ENCODE measurements at places on chromosomes 2 and 18.

DNA sequence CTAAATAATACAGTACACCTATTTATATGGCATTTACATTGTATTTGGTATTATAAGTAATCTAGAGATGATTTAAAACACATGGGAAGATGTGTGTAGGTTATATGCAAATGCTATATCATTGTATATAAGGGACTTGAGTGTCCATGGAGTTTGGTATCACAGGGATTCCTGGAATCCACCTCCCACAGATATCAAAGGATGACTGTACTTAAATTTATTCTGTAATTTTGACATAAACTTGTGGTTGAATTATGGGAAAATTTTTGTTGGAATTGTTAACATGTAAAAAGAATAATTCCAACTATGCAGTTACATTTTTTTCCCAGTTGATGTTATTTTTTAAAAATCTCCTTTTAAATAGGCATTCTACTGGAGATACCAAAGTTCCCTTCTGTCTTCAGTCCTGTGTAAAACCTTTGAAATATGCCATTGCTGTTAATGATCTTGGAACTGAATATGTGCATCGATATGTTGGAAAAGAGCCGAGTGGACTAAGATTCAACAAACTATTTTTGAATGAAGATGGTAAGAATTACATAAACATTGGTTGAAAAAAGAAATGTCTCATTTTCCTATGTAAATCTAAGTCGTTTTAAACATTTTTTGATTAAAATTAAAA lies 24.1 kb downstream of the GLS start:
- DNase-seq, result no peak

DNA sequence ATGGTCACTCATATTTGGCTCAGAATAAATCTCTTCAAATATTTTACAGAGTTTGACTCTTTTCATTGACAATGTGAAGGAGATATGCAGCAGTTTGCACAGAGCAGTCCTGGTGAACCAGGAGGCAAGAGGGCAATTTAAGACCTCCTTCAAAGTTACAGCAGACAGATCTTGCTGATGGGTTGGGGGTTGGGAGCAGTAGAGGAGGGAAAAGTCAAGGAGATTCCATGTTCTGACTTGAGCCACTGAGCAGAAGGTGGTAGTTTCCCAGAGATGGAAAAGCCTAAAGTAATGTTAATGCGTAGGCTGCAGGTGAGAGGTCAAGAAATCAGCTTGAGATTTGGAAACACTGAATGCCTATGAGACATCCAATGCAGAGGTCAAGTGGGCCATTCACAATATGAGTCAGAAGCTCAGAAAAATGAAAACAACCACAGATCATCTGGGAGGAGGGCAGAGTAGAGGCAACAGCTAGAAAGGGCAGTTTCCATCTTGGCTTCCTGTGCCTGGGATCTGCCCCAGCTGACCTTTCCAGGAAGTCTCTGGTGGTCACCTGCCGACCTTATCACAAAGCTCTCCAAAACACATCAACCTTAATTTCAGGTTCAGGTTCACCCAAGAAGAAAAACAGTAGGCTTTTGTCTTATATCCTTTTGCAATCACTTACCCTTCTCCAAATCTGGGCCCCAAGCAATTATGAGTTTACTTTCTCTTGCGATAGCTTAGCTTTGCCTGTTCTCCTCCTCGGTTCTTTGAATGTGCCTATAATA lies 197.5 kb upstream of the ARL4C start:
- DNase-seq, result no peak

DNA sequence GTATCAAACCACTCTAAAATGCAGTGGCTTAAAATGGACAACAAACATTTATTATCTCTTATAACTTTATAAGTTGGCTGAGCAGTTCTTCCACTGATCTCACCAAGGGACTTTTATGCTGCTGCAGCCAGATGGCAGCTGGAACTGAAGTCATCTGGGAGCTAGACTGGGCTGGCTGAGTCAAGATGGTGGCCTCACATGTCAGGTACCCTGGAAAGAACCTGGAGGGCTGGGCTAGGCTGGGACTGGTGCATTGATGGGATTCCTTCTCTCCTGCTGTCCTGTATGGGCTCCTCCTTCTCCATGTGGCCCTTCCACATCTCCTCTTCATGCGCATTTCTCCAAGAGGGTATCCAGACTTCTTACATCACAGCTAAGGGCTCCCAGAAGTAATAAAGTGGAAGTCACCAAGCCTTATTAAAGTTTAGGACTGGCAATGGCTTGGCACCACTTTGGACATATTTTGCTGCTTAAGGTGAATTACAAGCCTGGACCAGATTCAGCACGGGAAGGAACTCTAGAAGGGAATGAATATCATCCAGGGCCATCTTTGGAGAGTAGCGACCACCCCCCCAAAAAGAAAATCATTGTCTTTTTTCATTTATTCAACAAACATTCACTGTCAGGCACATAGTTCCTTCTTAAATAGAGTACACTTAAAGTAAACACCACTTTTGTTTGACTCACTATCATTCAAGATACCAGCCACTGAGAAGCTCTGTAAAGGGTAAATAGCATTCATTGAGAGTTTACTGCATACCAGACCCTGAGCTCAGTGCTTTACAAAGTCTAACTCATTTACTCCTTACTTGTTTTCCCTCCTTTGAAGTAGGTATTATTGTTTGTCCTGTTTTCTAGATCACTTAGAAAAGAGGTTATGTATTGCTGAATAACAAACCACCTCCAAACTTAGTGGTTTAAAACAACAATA lies 138.0 kb downstream of the ZFP36L2 start:
- no peak for DNase-seq

- no peak for DNase-seq
Observed at GRCh38 chr2:111035830-111036441, 84.8 kb upstream of the BCL2L11 start.

DNA sequence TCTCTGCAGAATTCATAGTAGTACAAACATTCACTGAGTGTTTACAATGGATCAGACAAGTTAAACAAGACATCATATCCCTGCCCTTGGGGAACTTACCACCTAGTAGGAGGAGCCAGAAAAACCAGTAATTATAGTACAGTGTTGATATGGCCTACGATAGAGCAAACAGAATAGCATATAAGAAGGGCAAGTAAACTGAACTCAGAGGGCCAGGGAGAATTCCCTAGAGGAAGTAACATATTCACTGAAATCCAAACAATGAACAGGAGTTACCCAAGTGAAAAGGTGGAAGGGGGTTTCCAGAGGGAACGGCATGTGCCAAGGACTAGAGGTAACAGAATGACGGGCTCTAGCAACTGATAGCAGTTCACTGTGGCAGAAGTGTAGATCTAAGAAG lies 34.1 kb downstream of the NHEJ1 start:
- no peak for DNase-seq

DNA sequence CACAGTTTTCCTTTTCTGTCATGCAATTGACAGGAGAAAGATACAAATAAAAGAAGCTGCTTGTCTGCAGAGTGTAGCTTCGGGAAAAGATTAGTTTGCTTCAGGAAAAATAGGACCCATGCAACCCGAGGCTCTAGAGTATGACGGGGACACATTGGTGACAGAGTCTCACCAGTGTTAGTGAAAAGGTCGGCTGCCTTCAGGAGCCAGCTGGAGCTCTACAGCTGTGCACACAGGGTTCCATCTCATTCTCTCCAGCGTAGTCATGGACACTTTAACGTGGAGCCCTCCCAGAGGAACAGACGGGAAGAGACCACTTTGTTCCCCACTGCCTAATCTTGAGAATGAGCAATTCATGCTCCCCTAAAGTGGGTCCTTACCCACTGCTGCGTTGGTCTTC lies 42.9 kb downstream of the FECH start:
- DNase-seq, result no peak

DNA sequence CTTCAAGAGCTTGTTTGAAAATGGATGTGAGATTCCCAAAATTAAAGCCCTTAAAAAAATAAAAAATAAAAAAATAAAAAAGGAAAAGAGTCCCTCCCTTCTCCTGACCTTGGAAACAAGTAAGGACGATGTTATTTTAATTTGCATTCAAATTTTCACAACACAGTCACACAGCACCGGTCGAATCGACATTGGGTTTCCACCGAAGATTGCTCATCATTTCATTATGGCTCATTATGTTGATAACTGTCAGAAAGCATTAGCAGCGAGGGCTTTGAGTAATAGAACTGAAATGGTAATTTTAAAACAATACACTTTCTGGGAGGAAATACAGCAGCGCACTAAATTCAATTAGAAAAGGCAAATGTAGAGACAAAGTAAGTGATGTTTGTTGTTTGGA lies 78.7 kb downstream of the EPHA4 start:
- no peak for DNase-seq

- DNase-seq, result no peak
Observed at GRCh38 chr2:106065983-106066820, 127.9 kb downstream of the UXS1 start.

DNA sequence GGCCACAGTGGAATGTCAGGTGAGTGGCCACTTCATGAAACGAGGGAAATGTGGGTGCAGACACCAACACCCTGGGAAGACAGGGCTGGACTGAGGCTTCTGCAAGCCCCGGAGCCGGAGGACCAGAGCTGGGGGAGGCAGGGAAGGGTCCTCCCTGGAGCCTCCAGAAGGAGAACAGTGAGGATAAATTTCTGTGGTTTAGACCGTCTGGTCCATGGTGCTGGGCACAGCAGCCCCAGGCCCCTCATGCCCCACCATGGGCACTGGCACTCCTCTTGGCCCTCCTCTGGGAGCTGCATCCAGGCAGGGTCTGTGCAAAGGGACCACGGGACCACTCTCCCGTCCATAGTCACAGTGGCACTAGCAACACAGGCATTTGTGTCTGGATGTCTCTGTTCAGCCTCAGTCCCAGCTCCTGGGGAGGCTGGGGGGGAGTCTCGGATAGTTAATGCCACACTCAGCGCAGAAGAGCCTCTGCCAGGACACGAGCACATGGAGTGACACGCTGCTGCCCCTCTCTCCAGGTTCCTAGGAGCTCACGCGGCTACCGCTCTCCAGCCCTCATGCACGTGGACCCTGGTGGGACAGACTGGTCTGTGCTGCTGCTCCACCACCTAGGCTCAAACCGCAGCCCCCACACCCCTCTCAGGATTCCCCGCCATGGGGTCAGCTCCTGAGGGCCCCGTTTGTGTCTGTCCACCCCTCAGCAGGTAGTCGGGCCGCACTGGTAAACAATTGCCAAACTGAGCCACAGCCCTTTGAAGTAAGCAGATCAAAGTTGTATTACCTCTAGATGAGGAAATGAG lies 305.9 kb upstream of the SALL3 start:
- no peak for DNase-seq

- DNase-seq, result no peak
Observed at GRCh38 chr2:5482929-5483331, 209.3 kb upstream of the SOX11 start.

GRCh38 chr2:216090369-216090786 lies 8.7 kb downstream of the TMEM169 start:
- no peak for DNase-seq

DNA sequence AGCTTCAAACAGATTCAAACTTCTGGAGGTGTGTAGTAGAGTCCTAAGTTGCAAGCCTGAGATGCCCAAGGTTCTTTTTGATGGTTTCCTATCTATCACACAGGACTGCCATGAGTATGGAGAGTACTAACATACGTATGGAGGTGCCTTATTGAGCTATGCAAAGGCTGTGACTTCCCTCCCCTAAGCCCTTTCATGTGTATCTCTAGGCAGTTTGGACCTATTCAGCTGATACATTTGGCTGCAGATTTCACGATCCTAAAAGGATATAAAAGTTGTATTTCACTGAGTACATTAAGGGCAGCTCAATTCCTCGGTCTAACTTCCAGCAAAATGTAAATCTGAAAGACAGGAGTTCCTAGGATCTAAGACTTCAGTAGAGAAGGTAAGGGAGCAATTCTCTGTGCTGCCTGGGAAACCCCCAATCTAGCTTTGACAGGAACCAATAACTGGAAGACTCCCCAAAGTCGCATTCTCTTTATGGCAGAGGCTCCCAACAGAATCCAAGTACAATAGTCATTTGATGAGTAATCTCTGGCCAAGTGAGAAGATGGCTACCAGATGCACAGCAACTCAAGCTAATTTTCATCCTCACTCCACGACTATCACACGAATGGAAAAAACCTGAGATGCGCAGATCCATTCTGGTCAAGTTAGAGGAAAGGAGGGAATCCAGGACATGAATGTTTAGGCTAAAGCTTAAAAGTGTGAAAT lies 83.8 kb downstream of the ATL2 start:
- DNase-seq, result no peak

DNA sequence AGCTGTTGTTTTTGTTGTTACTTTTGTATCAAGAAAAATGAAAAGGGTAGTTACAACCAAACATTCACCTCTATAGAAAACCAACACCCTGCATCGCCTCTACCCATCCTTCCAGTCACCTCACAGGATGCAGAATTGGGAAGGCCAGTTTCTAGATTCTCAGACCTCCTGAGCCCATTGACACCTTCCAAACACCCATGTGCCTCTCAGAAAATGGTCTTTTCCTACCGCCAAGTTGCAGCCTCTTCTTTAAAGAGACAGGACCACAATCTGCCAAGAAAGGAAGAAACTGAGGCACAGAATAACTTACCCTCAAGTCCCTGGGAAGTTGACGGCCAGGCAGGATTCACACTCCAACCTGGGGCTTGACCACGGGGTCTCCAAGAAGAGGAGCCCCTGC lies 101.4 kb downstream of the TNS1 start:
- no peak for DNase-seq

DNA sequence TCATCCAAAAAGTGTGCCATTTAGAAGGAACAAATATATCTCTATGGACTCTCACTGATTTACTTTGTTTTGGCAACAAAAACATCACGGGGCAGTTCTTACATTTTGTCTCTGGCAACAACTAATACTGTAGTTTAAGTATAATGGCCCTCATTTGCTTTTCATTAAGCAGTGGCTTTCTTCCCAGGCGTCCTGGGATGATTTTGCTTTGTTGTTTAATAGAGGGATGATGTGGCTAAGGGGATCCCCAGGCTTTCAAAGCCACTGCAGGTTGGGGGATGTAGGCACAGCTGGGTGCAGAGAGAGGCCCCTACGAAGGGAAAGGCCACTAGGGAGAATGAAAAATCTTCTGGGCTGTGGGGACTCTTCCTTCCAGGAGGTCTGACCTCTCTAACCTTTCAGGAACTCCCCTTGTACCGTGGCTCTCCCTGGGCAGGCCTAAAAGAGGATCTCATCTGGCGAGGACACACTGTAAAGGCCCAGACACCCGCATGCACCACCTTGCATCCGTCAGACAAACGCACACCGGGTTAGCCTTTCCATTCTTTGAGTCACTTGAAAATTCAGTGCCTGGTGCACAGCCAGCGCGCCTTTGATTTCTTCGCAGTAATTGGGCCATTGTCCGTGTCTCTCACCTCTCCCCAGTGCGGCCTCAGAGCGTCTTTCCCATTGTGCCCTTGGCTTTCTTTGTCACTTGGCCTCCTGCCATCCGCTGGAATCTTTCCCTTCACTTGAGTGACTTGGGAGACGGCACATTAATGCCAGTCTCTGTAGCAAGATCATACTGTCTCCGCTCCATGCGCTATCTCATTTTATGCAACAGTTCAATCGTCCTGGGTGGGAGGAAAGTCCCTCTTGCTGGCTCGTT lies 40.3 kb upstream of the AFF3 start:
- DNase-seq, result no peak

DNA sequence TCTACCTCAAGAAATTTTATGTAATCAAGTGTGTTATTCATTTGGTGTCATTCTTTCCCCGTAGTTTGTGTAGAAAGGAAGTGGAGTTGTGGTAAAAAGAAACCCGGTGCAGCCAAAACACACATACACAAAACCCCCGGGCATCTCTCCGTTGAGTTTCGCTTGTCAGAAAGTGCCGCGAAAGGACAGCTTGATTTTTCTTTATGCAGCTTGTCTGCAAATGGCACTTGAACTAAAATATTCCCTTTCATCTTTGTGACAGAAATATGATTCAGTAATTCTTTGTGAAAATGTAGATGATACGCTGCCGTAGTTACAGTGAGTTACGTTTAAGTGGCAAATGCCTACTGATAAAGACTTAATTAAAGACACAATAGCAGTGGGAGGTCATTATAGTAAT lies 268.8 kb upstream of the SPRED2 start:
- no peak for DNase-seq

Data from thoracic aorta (tissue), 2 donors.